ENCODE measurements at places on chromosomes 6 and 20.

DNA sequence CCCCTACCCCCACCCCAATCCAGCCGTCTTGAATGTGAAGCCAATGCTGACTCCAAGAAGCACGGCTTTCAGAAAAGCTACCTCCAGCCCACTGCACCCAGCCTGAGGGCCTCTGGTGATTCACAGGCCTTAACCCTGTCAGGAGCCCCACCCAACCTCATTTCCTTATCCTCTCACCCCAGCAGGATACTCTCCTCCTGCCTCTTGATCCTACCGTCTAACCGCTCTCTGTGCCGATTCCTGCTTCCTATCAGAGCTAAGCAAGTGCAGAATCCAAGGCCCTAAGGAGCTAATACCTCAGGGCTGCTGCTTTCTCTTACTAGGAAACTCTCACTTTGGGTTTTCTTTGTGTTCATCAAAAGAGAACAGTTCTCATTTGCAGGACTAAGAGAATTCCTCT lies 47.2 kb downstream of the TRERF1 start:
- peak overlapping the region; percentile 87 for H3K27ac ChIP-seq
- peaks cover 61% of the 10 kb centered on the region for H3K4me1 ChIP-seq
- H3K4me3 ChIP-seq, result peak overlapping the region; percentile 70
- DNase-seq, result no peak

- H3K27ac ChIP-seq, result no peak within 1 kb of the TSS
- no peaks in the 10 kb centered on the region for H3K36me3 ChIP-seq
- no peak within 1 kb of the TSS for H3K4me3 ChIP-seq
- no peak for DNase-seq
- H3K27me3 ChIP-seq, result peaks cover 54% of the 10 kb centered on the region
- no peaks in the 10 kb centered on the region for H3K4me1 ChIP-seq
Observed at GRCh38 chr6:159890792-159891191, at the start of gene MAS1. Gene MAS1 (plus strand): TSS chr6:159890988. CDS start chr6:159906956, 15,968 bp downstream.

GRCh38 chr6:39093149-39093708 lies 21.8 kb downstream of the SAYSD1 start:
- DNase-seq, result no peak
- no peak overlapping the region for H3K4me3 ChIP-seq
- H3K27ac ChIP-seq, result no peak overlapping the region
- no peaks in the 10 kb centered on the region for H3K4me1 ChIP-seq
- no peaks in the 10 kb centered on the region for H3K36me3 ChIP-seq

GRCh38 chr20:63029358-63030121 lies 22.8 kb upstream of the BHLHE23 start:
- H3K27me3 ChIP-seq, result peaks cover 19% of the 10 kb centered on the region
- H3K27ac ChIP-seq, result no peak overlapping the region
- H3K4me3 ChIP-seq, result no peak overlapping the region
- peaks cover 6% of the 10 kb centered on the region for H3K4me1 ChIP-seq
- no peaks in the 10 kb centered on the region for H3K36me3 ChIP-seq

GRCh38 chr6:137705160-137706082 lies 161.6 kb upstream of the TNFAIP3 start:
- H3K4me1 ChIP-seq, result peaks cover 56% of the 10 kb centered on the region
- H3K27me3 ChIP-seq, result no peaks in the 10 kb centered on the region
- H3K36me3 ChIP-seq, result no peaks in the 10 kb centered on the region
- no peak overlapping the region for H3K4me3 ChIP-seq

GRCh38 chr6:23910420-23910819 lies 215.6 kb upstream of the NRSN1 start:
- H3K27me3 ChIP-seq, result no peaks in the 10 kb centered on the region
- no peak overlapping the region for H3K27ac ChIP-seq
- no peaks in the 10 kb centered on the region for H3K4me1 ChIP-seq
- no peak overlapping the region for H3K4me3 ChIP-seq
- DNase-seq, result no peak

DNA sequence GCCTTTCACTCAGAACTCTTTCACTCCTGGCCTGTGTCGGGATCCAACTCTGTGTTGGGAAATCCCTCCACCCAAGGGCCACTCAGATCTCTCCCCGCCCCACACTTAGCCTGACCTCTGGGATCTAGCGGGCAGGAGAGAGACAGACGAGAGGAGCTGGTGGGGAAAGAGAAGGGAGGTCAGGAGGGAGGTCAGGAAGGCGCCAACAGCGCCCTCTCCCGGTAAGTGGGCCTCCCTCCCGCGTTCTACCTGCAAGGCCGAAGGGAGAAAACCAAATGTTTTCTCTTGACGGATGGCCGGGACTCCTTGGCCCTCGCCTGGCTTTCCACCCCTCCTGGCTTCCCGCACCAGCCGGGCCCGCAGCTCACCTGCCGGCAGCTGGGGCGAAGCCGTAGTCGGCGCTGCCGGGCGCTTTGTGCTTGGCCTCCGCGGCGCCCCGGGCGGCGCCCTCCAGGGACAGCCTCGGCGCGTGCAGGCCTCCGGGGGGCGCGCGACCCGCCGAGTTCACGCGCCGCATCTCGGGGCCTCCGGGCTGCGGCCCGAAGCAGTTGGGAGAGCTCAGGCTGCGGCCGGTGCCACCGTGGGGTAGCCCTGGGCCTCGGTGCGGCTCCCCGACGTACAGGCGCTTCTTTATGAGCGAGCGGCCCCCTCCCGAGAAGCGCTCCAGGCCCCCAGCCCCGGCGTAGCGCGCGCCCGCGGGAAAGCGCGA lies 38.2 kb downstream of the C6orf132 start:
- H3K4me3 ChIP-seq, result peak overlapping the region; percentile 67
- no peaks in the 10 kb centered on the region for H3K27me3 ChIP-seq

DNA sequence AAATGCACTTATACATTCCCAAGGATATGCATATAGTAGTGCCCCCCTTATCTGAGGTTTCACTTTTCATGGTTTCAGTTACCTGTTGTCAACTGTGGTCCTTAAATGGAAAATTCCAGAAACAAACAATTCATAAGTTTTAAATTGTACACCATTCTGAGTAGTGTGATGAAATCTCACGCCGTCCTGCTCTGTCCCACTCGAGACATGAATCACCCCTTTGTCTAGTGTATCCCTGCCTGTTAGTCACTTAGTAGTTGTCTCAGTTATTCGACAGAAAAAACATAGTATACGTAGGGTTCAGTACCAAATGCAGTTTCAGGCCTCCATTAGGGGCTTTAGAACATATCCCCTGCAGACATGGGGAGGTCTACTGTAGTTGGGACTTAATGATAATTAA lies 57.0 kb downstream of the MAP1LC3A start:
- H3K4me1 ChIP-seq, result peaks cover 11% of the 10 kb centered on the region
- H3K36me3 ChIP-seq, result peaks cover 29% of the 10 kb centered on the region
- DNase-seq, result no peak

DNA sequence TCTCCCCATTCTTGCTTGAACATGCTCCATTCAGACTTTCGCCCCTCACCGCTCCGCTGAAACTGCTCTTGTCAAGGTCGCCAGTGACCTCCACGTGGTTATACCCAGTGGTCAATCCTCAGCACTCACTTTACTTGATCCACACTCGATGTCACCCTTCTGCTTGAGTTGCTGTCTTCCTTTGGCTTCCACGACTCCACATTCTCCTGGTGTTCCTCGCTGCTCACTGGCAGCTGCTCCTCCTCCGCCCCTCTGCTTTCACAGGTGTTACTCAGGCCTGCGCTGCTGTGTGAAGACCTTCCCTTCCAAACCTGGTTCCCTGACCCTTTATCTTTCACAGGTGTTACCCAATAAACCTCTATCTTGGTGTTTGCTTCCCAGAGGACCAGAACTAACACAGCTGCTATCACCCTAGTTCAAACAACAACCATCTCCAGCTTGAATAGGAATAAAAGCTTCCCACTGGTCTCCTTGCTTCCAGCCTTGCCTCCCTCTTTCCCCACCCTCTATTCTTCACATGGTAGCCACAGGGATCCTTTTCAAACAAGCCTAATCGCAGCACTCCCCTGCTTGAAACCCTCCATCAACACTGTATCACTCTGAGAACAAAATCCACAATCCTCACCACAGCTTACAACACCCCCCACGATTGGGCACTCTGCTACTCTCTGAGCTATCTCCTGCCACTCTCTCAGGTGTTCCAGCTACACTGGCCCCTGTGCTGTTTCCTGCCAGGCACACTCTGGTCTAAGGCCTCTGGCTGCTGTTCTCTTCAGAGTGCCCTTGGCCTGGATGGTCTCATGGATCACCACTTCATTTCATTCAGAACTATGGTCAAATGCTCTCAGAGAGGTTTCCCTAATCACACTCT lies 10.7 kb downstream of the PPIL1 start:
- H3K27ac ChIP-seq, result peak overlapping the region; percentile 10
- no peak for DNase-seq
- no peaks in the 10 kb centered on the region for H3K27me3 ChIP-seq

DNA sequence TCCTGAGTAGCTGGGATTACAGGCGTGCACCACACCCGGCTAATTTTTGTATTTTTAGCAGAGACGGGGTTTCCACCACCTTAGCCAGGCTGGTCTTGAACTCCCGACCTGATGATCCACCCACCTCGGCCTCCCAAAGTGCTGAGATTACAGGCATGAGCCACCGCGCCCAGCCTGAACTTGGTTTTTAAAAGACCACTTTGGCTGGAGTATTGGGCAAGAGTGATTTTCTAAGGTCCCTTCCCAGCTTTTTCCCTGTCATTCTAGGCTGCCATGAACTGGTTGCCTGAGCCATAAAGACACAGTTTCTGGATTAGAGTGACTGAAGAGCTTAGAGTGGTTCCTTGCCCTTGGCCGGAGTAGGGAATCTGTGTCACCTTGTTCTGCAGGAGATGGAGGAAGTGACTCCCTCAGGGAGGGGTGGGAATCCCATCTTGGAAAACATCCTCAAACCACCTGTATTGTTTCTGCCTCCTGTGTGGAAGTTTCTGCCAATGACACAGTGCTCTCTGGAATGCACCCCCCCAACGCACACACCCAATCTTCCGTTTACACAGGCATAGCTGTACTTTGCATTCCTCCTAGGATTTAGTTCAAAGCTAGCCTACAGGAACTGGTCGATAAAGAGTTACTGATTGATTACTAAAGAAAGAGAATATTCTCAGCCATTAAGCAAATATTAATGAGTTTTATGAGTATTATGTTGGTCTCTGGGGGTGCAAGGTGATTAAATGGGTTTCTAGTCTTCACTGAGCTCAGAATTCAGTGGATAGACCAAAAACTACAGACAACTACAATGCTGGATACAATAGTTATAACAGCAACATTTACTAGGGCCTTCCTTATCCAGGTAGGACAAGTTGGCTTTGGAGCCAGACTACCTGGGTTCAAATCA lies 18.2 kb downstream of the BCL2L1 start:
- no peak overlapping the region for H3K4me3 ChIP-seq
- H3K4me1 ChIP-seq, result peaks cover 43% of the 10 kb centered on the region
- H3K27me3 ChIP-seq, result no peaks in the 10 kb centered on the region
- peaks cover 60% of the 10 kb centered on the region for H3K36me3 ChIP-seq
- DNase-seq, result no peak
